ENCODE measurements at places on chromosomes 2 and 18. TPM values are rescaled to one million over a fixed set of nuclear protein-coding genes. Genes with fewer than 3 reads are reported as not detected.

WNT10A gene
- not detected for total RNA-seq

GRB14 gene
- 3.1 TPM for total RNA-seq

ELOA2 gene
- not detected for total RNA-seq

PROKR1 gene
- not detected for total RNA-seq

ARHGEF4 gene
- 7.7 TPM for total RNA-seq

CROCC2 gene
- total RNA-seq, result not detected

SELENOI gene
- 20.3 TPM for total RNA-seq

G6PC2 gene
- not detected for total RNA-seq

NT5DC4 gene
- total RNA-seq, result not detected

STEAP3 gene
- total RNA-seq, result 40.9 TPM

EFEMP1 gene
- total RNA-seq, result 47.0 TPM

SNORC gene
- 8.3 TPM for total RNA-seq

INHA gene
- total RNA-seq, result 0.38 TPM

MC4R gene
- not detected for total RNA-seq

GPR39 gene
- total RNA-seq, result 8.5 TPM
